ENCODE measurements at places on chromosomes 2 and 18.

- DNase-seq = no peak
These were observed 112.8 kb downstream of the DSC3 start for GRCh38 chr18:30929718-30930117.

- no peak for DNase-seq
These were observed 78.6 kb downstream of the VAPA start for GRCh38 chr18:9992300-9992972.

- DNase-seq = no peak
These were observed 452.9 kb upstream of the DSEL start for GRCh38 chr18:67969458-67969857.

- DNase-seq = no peak
These were observed 13.6 kb upstream of the CREB1 start for GRCh38 chr2:207516206-207516605.

- no peak for DNase-seq
These were observed 138.6 kb downstream of the GLI2 start for GRCh38 chr2:120873958-120874887.

DNA sequence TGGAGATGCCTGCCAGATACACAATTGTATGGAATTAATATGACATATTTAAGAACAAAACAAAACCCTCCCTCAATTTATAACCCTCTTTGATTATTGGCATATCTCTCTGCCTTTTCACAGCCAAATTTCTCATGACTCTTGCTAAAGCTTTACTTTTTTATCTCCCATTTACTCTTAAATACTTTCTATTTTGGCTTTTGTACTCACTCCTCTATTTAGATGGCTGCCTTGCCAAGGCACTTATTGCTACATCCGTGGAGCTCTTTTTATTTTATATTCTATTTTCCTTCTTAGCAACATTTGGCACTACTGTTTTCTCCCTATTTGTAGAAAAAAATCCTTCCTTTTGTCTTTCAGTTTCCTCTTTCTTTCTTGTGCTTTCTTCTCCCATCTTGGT is 466.4 kb upstream of the CWC22 start:
- DNase-seq = no peak

- no peak for DNase-seq
These were observed 3.7 kb upstream of the GAREM2 start for GRCh38 chr2:26169226-26169625.

DNA sequence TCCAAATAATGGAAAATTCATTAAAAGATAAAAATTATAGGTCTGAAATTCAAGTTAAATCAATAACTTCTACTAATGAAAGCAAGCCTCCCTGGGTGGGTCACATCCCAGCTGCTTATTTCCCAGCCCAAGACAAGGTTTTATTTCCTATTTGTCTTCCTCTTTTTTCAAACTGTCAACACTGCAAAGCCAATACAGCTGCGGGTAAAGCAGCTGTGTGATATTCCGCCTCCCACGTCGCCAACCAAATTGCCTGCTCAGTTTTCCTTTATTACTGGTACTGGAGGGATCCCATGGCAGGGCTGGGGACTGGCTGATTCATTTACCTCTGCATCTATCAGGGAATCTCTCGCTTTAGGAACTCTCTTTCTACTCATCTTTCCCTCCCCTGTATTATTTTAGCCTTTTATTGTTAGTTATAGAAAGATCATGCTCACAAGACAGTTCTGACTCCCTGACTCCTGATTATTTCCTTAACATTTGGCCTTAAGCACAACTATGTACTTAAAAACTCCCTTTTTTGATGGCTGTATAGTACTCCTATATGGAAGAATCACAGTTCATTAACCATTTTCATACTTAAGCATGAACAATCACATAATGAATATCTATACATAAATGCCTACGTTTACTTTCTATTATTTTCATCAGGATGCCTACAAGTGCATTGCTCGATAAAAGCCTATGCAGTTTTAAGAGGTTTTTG is 253.1 kb downstream of the CDCA7 start:
- no peak for DNase-seq

DNA sequence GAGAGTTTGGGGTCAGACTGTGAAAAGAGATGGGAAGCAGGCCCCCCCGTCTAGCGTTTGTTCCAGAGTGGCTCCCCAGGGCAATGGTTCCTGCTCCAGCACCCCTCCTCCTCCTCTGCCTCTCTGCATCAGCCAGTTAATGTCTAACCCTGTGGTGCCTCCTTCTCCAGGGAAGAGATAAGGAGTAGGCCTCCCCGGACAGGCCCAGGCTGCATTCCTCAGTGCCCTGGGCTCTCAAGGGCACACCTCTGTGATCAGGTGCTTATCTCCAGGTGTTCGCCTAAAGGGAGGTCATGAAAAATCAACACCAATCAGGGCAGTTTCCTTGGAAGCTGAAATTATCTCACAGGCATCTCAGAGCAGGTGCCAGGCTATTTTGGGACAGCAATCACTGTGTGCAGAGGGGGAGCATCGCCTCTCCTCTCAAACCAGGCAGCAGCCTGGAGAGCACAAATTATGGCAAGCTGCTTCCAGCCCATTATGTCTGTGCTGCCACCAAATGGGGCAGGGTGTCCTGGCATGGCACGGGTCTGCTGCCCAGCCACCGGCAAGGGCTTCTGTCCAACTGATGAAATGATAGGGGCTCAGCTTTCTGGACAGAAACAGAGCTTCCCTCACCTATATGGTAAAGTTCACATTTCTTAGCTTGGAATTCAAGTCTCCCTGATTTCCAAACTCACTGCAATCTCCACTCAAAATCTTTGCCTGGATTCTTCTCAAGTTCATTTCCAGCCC is 255.8 kb upstream of the SLC14A2 start:
- no peak for DNase-seq

GRCh38 chr2:119751706-119752105 is 8.0 kb upstream of the PTPN4 start:
- no peak for DNase-seq

- DNase-seq = no peak
These were observed 188.6 kb downstream of the MYCN start for GRCh38 chr2:16128746-16129610.

DNA sequence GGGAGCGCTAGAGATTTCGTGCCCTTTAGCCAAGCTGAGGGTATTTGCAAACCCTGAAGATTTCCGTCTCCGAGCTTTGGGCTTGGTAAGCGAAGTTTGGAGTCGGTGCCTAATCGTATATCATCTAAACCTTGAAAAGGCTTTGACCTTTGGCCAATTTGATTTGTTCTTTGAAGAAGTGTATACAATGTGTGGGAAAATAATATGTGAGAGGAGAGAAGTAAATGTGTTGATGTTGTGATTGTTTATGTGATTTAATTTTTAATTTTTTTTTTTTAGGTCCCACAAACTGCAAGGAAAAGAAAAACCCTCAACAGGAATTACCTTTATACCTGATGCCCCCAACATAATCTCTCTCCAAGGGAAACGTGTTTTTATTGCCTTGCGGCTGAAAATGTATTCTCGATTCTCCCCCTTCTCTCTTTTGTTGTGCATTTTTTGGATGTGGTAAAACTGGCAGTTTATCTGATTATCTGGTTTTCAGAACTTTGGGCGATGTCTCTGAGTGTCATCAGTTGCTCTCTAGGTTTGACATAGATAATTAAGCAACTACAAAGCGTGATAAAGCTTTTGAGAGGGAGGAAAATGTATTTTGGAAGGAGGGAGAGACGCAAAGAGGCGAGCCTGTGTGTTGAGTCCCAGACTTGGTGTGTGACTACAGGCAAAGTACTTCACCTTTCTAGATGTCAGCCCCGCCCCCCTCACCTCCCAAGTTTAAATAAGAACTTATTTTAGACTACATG is 912 bp upstream of the FBXO11 start:
- peak; percentile 29 for DNase-seq

DNA sequence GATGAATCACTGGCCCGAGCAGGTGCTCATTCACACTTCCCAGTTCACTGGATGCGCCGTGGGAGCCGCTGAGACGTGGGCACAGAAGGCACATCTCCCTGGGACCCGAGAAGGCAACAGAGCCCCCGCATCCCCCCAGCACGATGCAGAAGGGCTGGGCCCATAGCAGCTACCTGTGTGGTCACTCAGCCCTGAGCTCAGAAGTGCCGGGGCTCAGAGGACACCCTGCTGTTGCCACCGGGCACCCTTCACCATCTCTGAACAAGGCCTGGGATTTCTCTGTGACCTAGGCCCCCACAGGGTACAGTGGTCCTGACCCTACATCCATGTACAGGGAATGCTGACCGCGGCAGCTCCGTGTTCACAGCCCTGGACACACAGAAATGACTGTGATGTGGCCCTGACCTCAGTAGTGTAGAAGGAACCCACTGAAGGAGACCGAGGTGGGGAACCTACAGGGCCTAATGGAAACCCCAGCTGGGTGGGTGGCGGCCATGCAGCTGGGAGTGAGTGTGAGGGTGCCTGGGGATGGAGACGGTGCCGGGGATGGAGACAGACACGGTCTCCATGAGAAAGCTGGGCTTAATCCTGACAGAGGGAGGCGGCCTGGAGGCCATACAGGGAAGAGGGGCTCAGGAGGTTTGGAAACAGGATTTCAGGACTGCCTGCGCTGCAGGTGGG is 111.9 kb upstream of the OTOS start:
- no peak for DNase-seq

DNA sequence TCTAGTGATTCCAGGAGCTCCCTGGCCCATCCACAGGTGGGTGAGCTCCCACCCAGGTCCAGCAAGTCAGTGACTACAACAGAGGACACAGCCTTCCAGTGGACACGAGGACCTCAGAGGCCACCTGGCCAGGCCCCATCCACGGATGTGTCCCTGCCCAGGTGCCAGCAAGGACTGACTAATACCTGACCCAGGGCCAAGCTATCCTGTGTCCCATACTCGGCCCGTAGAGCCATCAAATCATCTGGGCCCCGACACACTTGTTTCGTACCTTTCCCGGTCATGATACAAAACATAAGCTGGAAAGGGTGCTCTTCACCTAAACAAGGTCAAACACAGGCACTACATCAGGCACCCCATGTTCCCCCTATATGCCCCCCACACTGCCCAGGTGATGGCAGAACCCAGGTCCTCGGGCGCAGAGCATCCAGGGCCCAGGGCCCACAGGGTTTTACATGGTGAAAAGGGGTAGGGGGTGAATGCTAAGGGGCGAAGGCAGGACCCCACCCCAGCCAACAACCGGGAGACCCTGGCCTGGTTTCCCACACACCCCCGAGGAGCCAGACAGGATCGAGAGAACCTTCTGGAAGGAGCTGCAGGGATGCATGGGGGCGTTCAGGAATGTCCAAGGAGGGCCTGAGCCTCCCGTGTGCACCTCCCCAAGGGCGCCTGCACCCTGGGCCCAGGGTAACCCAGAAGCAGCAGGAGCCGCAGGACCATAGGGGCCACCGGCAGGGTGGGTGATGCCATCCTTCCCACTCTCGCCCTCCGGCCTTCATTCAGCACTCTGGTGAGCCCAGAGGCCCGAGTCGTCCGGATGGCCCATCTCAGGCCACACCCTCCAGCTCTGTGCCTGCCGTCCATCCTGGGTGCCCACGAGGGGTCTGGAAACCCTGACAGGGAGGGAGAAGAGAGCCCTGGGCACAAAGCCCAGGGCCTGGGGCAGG is 94.3 kb downstream of the HDAC4 start:
- no peak for DNase-seq

- DNase-seq = no peak
These were observed 89.1 kb downstream of the CAMKMT start for GRCh38 chr2:44450806-44451205.

GRCh38 chr2:16869711-16870110 is 204.1 kb upstream of the CYRIA start:
- no peak for DNase-seq

DNA sequence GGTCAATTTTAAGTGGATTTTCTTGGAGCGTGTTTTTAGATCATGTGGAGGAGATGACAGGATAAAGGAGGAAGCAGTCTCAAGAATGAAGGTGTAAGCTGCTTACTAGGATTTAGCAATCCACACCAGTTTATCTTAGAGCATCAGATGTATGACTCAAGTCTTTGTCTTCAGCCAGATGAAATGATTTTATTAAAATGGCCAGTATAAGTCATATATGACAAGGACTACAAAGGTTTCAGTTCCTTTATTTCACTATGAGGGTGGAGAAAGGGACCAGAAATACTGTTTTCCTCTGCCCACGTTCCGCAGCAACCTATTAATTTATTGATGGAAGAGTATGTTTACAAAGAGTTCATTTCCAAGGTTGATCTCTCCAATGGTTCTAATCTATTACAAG is 970.5 kb upstream of the SLC39A10 start:
- DNase-seq = no peak

DNA sequence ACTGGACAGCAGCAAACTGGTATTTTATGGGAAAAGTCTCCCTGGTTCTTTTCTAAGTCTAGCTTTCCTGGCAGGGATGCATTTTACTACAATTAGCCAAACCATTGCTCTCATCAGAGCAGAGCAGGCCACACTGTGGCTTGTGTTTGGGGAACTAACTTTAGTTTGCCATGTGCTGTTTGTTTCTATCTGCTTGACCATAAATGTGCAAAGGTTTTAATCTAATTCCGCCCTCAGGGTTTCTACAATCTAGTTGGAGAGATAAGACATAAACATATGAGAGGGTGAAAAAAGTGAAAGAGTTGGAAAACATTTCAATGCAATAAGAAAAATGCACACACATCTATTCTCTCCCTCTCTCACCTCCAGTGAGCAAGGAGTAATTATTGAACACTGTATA is 86.9 kb upstream of the MAPK4 start:
- DNase-seq = no peak

DNA sequence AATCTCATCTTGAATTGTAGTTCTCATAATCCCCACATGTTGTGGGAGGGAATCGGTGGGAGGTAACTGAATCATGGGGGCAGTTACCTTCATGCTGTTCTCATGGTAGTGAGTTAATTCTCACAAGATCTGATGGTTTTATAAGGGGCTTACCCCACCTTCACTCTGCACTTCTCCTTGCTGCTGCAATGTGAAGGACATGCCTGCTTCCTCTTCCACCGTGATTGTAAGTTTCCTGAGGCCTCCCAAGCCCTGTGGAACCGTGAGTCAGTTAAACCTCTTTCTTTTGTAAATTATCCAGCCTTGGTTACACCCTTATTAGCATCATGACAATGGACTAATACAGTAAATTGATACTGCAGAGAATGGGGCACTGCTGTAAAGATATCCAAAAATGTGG is 57.9 kb downstream of the SCN7A start:
- DNase-seq = no peak

GRCh38 chr2:210167227-210167626 is 4.0 kb downstream of the KANSL1L start:
- no peak for DNase-seq

DNA sequence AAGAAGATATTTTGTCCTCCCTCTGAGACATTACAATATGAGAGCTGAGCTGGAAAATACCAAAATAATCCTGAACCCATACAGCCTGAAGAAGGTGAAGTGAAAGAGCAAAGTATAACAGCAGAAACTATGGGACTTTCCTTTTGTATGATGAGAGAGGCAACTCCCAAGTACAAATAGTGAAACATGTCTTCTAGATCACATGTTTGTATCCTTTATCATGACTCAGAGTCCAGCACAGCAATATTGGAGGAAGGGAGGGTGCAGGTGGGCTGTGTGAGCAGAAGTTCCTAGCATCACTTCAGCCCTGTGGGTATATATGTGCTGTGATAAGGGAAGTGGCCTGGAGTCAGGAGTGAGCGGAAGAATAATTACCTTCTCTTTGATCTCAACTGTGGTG is 265.6 kb upstream of the NRXN1 start:
- DNase-seq = no peak

- no peak for DNase-seq
These were observed 770 bp downstream of the UPP2 start for GRCh38 chr2:158102446-158102845.

All from activated T-cell treated with anti-CD3 and anti-CD28 coated beads for 4 hours (primary cell).